ENCODE measurements at places on chromosomes 1 and 21.
A peak's percentile ranks its signal among the peaks of the same experiment; 100 is the strongest.

GRCh38 chr1:10388387-10388715, 10.5 kb upstream of the PGD start:
- DNase-seq = no peak

DNA sequence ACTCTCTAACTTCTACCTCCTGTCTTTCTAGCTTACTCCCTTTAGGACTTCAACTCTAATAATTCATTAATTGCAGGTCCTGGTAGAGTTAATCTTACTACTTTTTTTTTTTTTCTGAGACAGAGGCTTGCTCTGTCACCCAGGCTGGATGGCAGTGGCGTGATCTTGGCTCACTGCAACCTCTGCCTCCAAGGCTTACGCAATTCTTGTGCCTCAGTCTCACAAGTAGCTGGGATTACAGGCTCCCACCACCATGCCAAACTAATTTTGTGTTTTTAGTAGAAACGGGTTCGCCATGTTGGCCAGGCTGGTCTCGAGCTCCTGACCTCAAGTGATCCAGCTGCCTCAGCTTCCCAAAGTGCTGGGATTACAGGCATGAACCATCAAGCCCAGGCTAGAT, 15.7 kb downstream of the BTBD8 start:
- no peak for DNase-seq

GRCh38 chr1:178844436-178844835, 26.4 kb downstream of the ANGPTL1 start:
- DNase-seq = no peak

- no peak for DNase-seq
These were observed 92.1 kb upstream of the SLC44A3 start for GRCh38 chr1:94727846-94728715.

- DNase-seq = no peak
These were observed 519.7 kb downstream of the KCNT2 start for GRCh38 chr1:196088541-196088940.

DNA sequence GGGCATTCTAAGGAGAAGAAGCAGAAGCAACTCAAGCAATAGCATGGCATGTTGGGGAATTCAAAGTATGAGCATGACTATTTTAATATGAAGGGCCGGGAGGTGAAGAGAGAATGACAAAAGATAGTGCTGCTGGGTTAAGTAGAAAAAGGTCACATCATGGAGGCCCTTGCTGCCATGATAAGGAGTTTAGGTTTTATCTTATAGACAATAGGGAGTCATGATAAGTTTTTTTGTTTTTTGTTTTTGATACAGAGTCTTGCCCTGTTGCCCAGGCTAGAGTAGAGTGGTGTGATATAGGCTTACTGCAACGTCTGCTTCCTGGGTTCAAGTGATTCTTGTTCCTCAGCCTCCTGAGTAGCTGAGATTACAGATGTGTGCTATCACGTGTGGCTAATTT, 3.1 kb downstream of the BNIPL start:
- DNase-seq = peak; percentile 47

- DNase-seq = no peak
These were observed 261.9 kb downstream of the HLX start for GRCh38 chr1:221141096-221141495.

DNA sequence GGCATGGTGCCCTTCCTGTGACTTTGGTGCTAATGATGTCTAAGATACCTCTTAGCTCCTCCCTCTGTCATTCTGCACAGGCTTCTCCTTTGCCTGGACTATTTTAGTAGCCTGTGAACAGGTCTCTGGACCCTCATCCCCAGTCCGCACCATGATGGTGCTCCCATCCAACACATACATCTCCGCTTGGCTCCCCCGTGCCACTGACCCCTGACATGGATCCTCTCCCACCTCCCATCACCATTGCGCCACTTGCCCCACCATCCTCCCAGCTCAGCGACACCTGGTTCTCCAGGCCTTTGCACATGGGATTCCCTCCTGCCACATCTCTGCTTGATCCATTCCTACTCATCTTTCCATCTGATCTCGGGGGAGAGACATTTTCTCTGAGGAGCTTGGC, 33.9 kb downstream of the RUNX3 start:
- DNase-seq = no peak

DNA sequence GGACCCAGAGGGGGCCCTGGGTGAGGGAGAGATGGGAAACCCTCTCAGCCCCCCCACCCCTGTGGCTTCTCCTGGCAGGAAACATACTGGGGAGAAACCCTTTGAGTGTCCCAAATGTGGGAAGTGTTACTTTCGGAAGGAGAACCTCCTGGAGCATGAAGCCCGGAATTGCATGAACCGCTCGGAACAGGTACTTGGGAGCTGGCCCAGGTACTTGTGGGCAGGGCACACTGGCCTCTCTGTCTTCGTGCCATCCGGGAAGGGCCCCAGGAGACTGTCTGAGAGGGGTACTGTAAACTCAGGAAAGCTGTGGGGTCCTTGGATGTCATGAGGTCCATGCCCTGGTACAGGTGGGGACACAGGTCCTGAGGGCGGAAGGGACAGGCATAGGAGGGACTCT, 6.0 kb downstream of the ZBTB48 start:
- no peak for DNase-seq

DNA sequence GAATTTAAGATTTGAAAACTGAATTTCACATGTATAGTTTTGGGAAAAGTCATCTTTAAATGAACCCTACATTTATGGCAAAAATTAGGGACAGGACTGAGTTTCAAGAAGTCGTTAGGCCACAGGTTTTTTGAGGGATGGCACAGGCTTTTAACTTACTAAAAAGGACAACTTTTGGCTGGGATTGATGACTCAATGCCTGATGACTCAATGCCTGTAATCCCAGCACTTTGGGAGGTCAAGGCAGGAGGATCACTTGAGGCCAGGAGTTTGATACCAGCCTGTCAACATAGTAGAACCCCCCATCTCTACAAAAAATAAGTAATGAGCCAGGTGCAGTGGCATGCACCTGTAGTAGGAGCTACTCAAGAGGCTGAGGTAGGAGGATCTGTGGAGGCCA, 15.9 kb downstream of the UCK2 start:
- no peak for DNase-seq

DNA sequence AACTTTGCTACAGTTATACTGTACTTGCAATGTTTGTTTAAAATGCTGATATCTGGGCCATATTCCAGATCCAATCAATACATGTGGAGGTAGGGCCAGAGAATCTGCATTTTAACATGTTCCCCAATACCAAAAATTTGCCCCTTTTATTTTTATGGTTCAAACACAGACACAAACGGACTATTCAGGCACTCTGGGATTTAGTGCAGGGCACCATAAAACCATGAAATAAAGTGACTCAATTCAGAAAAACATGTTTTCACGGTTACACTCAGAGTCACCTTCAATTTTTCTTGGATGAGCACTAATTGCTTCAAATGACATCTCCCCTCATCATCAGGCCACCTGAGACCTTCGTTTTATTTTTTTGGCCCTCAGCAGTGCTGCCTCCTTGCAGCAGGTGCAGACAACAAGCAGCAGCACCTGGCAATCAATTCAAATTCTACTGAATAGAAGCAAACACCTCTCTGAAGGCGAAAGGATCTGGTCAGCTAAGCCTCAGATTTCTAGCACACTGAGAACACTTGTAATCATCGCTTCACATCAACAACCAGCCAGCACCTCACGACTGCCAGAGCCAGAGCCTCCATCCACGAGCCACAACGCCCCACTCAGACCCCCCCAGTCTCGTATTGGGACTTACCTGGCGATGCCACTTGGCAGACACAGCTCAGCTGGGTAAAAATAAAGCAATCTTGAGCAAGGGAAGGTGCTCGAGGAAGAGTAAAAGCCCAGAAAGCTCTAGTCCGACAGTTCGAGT, 1.1 kb downstream of the ERO1B start:
- no peak for DNase-seq

DNA sequence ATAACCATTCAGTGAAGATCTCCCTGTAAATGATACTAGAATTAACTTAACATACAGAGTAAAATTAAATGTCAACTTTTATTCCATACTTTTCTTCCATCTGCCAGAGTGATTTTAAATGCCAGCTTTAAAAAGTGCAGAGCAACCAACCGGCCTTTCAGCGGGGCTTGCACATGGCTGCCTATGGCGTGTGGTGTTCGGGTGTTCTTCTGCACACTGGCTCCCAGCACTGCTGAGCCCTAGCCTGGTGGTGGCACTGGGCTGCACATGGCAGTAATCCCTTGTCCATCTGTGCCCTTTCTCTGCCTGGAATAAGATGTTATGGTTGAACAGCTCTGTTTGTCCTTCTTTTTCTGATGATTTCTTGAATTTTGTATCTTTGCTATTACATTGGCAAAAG, 156.3 kb downstream of the SNX7 start:
- DNase-seq = no peak

GRCh38 chr1:90325168-90325567, 330.3 kb downstream of the ZNF326 start:
- DNase-seq = no peak

GRCh38 chr1:164058198-164058597, 500.8 kb upstream of the PBX1 start:
- no peak for DNase-seq
